ENCODE measurements at places on chromosomes 7 and 10.

DNA sequence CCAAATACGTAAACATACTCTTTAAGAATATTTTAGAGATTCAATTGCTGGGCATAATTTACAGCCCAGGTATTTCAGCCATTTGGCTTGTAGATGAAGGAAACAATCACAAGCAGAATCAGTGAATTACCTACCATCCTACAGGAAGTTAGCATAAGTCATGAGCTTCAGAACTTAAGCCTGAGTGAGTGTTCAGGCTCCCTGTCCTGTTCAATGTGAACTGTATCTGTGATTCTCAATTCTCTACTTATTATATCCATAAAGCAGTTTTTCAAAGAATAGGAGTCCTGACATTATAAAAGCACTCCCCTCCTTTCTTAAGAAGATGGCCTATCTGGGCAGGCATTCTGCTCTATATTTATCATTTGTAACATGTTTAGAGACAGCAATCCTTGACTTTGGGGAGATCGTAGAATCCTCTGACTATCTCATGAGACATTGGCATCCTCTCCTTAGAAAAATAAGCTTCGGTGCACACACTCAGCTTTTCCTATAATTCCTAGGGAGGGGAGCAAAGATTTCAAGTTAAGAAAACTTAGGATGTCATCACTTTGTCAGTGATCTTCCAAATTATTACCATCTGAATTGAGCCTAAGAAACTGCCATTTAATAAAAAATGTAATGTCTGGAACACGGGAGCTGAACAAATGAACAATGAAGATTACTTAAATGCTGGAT, 645.2 kb upstream of the IGFBP3 start:
- no peak for DNase-seq

GRCh38 chr10:22370320-22370719, 25.0 kb downstream of the SPAG6 start:
- DNase-seq: no peak

GRCh38 chr7:152756116-152756515, 3.4 kb upstream of the ACTR3B start:
- DNase-seq: no peak

DNA sequence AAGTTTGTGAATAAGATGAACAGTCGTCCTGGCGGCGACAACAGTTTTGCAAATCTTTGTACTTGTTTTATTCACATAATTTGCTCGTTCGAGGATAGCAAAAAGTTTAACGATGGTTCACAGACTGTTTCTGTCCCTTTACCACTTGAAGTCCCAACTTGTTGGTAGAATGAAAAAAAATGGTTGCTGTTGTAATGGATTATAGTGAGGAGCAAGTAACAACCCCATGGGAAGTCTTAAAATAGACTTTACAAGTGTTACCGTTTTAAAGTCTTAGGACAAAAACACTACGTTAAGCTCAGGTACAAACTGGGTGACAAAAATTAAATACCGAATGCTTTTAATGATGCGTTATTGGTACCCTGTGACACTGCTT, 589 bp downstream of the LSM8 start:
- DNase-seq: no peak

DNA sequence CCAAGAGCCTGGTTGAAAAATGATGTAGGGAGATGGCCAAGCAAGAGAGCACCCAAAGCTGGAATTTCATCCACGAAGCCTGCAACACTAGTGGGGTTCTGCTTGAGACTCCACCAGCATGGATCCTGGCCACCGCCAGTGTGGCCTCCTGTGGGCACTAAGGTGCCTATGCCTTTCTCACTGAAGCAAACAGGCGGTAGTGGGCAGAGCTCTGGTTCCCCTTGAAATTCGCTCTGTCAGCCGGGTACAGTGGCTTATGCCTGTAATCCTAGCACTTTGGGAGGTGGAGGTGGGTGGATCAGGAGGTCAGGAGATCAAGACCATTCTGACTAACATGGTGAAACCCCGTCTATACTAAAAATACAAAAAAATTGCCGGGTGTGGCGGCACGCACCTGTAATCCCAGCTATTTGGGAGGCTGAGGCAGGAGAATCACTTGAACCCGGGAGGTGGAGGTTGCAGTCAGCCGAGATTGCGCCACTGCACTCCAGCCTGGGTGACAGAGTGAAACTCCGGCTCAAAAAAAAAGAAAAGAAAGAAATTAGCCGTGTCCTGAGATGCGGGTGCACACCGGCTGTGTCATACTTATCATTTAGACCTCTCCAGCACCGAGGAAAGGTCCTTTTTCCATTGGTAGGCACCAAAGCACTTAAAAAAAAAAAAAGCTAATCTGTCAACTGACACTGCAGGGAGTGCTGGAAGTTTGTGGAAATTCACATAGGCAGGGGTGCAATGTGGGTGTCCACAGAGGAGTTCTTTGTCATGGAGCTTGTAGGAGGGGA, 28.3 kb downstream of the CCM2 start:
- peak; percentile 48 for DNase-seq

GRCh38 chr10:131838966-131839742, 61.7 kb upstream of the PPP2R2D start:
- DNase-seq: no peak

DNA sequence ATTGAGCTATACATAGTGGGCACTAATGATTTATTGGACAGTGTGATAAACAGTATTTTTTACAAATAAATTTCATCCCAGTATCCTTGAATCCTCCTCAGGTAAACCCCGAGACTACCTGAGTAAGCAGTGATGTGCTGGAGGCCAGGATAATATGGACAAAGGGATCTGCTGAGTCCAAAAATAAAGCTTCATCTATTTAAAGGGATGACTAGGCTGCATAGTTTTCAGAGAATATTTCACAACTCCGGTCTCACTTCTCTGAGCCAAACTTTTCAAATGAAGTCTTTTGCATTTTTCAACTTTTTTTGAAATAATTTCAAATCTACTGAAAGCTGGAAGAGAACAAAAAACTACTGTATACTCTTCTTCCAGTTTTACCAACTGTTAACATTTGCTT, 2.5 kb downstream of the ACTR3B start:
- no peak for DNase-seq

DNA sequence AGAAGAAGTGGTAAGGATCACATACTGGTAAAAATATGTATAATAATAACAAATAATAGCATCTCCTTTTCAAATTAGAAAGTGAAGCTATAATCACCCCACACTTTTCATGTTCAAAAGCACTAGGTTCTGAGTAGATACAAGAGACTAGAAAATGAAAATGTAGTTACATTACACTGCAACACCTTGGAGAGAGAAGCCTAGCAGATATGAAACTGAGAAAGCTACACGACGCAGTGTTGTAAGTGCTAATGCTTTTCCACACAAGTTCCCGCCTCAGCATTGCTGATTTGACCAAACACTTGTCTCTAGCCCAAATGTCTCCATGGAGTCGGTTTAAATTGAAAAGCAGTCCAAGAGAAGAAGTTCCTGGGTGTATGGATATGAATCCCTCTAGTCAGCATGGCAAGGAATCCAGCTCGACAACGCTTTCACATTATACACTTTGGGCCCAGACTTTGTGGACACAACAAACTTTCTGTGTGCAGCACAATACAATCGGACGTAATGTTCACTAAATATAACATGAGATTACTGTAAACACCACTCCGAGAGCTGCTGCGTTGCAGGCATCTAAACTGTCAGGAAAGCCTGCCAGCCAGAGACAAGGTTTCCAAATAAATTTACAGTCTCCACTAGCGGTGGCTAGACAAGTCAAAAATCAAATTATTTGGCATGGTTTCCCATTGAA, 1.7 kb downstream of the PDE1C start:
- no peak for DNase-seq

- no peak for DNase-seq
These were observed 13.3 kb upstream of the CNNM1 start for GRCh38 chr10:99315853-99316252.

DNA sequence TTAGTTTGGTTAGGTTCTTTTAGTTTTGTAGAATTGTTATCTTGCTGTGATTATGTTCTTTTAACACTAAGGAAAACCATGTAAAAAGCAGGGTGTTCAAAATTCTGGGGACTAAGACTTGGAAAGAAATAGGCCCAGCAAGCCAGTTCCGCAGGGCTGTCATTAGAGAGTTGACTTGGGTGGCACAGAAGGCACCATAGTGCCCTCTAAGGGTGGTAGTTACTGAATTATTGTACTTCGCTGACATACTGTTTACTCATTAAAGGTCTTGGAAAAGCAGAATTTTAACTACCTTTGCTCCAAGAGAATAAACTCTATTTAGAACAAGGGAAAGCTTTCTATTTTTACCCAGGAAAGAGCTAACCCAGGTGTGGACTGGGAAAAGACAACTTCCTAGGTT, 86.5 kb downstream of the OTUD1 start:
- DNase-seq: no peak

DNA sequence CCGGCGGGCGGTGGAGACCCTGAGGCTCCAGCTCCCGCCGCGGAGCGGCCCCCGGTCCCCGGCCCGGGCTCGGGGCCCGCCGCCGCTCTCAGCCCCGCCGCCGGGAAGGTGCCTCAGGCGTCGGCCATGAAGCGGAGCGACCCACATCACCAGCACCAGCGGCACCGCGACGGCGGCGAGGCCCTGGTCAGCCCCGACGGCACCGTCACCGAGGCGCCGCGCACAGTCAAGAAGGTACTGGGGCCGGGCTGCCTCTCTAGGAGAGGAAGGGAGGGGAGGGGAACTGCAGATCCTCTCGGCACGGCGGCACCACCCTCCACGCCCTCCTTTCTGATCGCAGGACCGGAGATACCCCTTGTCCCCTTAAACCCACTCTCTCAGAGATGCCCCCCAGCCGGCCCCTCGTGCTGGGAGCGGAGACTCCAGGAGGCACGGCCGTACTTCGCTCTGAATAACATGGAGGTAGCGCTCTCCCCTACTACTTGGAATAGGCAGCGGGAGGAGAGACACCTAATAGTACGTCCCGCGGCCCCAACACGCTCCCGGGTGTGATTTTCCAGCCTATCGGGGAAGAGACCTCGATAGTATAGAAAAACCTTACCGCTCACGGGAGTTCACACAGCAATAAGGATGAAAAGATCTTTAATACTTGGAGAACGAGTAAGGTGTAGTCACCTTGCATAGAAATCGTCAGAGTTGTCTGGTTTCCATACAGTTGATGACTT, 538 bp downstream of the AHCYL2 start:
- peak; percentile 63 for DNase-seq

DNA sequence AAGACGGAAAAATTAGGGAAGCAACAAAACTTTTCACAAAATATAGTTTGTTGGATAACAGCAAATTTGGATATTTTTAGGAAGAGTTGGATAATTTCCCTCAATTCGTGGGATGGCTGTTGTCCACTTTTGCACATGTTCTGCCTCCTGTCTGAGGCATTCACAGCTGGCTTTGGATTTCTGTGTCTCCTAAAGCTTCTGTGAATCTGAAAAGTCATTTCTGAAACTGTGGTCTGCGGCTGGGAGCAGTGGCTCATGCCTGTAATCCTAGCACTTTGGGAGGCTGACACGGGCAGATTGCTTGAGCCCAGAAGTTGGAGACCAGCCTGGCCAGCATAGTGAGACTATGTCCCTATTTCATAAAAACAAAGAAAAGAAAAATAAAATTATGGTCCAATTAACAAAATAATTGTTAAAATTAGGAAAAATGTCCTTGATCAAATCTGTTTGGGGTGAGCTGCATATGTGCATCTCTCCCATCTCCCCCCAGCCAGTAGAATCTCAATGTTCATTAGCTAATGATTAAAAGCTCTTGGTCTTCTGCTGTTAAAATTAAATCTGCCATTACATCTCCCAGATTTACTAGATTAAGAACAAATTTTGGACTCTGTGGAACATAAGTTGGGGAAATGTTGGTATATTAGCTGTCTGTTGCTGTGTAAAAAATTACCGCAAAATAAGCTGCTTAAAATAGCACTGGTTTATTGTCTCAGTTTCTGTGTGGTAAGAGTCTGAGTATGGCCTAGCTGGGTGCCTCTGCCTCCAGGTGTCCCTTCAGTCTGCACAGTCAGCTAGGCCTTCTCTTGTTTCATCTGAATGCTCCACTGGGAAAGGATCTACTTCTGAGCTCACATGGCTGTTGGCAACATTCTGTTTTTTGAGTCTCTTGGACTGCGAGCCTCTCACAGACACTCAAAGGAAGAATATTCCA, 332.0 kb upstream of the FZD1 start:
- no peak for DNase-seq

DNA sequence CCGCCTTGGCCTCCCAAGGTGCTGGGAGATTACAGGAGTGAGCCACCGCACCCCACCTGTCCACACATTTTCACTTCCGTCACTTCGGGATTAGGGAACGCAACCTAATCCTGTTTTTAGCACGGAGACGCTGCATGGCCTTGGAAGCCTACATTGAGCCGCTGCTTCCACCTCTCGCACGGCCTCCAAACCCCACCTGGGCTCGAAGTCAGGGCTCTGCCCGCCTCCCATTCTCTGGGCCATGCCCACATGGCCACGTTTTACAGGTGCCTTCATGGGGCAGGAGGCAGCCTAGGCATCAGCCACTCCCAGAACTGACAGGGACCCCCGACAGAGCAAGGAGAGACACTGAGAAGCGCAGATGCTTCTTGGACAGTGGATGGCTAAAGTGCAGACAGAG, 100.6 kb downstream of the OAT start:
- DNase-seq: no peak

GRCh38 chr7:35513828-35514227, 181.1 kb downstream of the HERPUD2 start:
- no peak for DNase-seq

GRCh38 chr7:73970801-73971229, 57.2 kb upstream of the ELN start:
- no peak for DNase-seq

- no peak for DNase-seq
These were observed 7.0 kb downstream of the PSD start for GRCh38 chr10:102411341-102412255.

GRCh38 chr10:93406364-93407145, 75.6 kb downstream of the MYOF start:
- DNase-seq: no peak

DNA sequence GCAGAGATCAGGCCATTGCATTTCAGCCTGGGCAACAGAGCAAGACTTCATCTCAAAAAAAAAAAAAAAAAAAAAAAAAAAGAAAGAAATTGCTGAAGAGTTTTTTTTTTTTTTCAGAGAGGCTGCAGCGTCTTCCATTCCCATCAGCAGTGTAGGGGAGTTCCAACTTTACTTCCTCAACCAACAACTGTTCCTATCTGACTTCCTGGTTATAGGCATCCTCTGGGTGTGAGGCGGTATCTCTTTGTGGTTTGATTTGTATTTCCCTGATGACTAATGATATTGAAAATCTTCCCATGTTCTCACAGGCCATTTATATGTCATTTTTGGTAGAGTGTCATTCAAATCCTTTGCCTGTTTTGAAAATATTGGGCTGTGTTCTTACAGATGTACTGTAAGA, 40.2 kb downstream of the PRTFDC1 start:
- no peak for DNase-seq

DNA sequence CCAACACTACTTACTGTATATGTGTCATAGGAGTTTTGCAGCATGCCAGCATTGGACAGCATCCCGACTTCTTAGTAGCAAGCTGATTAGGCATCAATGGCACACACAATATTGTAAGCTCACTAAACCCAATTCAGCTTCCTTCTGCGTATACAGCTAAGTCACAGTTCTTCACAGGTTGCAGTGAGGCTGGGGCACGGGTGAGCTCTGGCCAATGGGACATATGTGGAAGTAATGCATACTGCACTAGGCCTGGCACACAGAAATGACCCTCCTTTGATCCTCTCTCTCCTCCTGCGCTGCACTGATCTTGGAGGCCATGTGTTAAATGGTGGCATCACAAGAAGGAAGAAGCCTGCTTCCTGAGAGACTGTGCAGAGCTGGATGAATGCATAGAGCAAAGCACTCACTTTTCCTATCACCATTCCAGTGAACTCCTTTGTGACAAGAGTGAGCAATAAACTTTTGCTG, 11.9 kb downstream of the RAB11FIP2 start:
- no peak for DNase-seq
